Inflammatory macrophage (primary cell): ENCODE measurements at places on chromosomes 16 and 17.

DNA sequence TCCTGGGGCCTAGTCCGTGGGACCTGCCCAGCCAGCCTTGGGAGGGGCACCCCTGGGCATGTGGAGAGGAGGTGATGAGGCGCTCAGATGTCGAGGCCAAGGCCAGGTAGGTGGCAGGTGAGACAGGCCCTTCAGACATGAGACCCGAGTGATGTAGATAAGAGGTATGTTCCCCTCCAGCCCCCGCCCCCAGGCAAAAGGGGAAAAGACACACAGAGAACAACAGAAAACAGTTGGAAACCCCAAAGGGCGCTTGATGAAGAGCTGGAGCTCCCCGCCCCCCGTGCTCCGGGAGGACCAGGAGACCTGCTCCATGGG lies 95.4 kb upstream of the CBX4 start:
- DNase-seq: no peak

DNA sequence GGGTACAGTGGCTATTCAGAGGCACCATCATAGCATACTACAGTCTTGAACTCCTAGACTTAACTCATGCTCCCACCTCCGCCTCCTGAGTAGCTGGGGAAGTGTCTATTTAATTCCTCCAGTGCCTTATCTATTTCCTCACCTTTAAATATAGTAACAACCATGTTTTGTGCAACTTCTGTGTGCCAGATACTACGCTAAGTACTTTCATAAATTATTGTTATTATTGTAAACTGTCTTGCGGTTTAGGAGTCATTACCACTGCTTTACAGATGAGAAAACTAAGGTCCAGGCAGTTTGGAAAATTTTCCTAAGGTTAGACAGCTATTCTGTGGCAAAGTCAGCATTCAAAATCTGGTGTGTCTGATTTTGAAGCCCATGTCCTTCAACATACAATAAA lies 359.1 kb upstream of the XYLT1 start:
- DNase-seq: no peak

DNA sequence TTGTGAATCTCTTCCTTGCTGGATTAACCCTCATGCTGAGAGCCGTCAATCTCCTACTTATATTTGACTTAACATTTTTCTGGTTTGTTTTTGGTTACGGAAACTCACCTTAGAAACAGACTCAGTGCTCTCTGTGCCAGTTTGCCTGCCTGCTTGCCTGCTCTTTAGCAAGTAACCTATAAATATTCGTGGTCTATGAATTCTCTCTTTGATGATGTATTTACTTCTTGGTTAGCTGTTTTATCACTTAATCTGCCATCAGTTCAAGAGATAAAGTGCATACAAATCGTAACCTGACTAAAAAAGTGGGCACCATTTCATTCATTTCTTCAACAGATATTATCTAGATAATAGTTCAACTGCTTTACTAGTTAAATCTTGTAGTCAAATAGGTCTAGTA lies 26.7 kb downstream of the CYB5B start:
- no peak for DNase-seq

DNA sequence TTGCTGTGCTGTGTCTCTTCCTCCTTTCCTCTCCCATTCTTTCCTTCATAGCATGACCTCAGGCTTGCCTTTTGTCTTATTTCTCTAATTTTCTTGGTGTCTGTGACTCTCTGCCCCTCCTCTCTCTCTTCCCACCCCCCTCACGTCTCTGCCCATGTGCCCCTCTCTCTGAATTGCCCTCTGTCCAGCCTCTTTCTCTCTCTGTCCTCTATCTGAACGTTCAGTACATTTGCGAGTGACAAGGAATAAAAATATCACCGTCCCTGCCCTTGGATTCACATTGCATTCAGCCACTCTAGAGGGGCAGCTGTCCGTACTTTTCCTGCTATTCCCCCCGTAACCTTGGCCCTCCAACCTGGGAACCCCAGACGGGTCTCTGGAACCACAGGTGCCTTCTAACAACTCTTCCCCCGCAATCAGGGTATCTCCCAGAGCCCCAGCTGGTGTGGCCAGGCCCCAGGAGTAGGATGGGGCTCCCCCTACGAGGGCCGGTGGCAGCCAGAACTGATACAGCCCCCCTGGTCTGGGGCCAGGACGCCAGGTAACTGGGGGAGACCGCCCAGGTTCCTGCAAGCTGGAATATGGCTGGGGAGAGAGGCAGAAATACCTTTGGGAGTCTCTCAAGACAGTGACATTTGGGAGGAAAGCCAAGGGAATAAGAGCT lies 1.8 kb downstream of the KIF1C start:
- DNase-seq: no peak

DNA sequence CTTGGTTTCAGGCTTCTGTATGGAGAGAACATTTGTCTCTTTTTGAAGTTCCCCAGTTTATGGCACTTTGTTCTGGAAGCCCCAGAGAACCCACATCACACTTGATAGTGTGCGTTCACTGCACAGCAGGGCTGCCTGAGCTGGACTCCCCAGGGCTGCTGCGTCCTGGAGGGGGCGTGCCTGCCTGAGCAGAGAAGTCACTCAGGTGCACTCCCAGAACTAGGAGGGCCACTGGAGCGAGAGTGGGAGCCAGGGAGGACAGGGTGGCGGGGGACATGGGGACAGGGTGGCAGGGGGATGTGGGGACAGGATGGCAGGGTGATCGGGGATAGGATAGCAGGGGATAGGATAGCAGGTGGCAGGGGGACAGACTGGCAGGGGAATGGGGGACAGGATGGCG lies 43.9 kb upstream of the ZNF469 start:
- no peak for DNase-seq

- no peak for DNase-seq
These were observed 89.0 kb downstream of the SLC39A11 start for GRCh38 chr17:73003487-73003886.

- DNase-seq: no peak
These were observed 89.4 kb downstream of the KIF2B start for GRCh38 chr17:53912117-53912516.
